ENCODE measurements at places on chromosomes 13 and 19.

GRCh38 chr13:109667056-109667455, 119.3 kb downstream of the IRS2 start:
- no peak for DNase-seq

DNA sequence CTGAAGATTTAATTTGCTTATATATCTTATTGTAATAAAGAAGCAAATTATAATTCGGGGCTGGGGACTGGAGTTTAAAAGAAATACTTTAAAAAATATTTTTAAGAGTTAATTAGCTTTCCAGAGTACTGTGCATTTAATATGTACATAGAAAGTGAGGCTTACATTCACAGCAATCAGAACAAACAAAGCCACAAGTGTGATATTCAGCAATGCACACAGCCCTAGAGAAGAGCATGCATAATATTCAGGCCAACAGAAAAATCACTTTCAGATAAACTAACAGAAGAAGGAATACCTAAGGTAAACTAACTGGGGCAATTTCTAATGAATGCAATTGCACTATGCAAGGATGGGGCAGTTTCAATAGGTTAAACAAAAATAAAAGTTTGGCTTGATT, 241.8 kb downstream of the GPC6 start:
- DNase-seq, result no peak

DNA sequence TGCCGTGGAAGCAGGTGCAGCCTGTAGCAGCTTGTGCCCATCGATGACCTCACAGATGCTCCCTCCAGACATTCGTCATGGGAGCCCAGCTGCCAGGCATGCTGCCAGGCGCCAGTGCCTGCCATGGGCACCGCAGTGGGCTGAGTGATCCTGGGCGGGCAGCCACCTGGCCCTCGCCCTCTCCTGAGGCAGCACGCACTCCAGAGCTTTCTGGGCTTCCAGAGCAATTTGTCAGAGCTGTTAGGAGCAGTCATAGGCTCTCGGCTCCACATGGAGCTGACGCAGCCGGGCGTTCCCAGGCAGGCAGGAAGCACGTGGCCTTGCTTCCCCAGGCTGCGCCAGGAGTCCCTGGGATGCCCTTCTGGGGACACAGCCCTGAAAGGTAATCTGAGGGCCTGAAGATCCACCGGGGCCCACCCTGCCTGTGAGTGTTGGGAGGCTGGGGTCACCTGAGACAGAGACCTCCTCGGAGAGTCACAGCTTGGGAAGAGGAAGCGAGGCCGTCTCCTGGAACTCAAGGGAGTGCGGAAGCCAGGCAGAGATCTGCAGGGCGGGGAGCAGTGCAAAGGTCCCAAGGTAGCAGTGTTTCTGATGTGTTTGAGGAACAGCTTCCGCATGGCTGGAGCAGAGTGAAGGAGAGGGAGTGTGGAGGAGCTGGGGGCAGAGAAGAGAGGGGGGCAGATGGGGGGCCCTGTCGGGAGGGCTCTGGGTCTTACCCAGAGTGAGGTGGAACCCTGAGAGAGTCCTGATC, 50.6 kb downstream of the DPF1 start:
- DNase-seq, result no peak

- no peak for DNase-seq
Measured at GRCh38 chr13:48866249-48866648, 109.5 kb upstream of the FNDC3A start.

- DNase-seq, result no peak
Measured at GRCh38 chr13:23770973-23771372, 118.2 kb downstream of the MIPEP start.

GRCh38 chr13:66509175-66509574, 721.0 kb downstream of the PCDH9 start:
- no peak for DNase-seq

DNA sequence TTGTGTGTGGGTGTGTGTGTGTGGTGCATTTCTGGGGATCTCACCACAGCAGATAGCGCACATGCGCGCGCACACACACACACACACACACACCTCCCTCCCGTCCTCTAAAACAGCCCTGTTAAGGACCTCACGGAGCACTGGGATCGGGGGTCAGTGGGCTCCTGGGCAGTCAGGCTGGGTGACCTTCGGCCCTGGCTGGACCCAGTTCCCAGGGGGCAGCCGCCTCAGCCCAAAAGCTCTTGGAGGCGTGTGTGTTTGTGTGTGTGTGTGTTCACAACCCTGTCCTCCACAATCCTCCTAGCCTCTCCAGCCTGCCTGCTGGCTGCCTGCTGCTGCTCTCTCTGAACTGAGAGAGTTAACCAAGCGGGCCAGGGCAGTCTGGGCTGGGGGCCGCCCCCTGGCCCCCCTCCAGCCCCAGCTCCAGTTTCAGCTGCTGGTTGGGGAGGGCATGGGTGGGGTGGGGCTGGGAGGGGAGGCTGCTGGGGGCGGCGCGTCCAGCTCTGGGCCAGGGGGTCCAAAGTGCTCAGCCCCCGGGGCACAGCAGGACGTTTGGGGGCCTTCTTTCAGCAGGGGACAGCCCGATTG, at the start of gene FXYD1:
FXYD1 (plus strand) TSS at position 520 of the 588 bp plus-strand sequence. CDS start 1,256 bp downstream, outside the sequence.
- DNase-seq, result no peak
